ENCODE measurements at places on chromosomes 6 and 20.

- no peak for DNase-seq
Observed at GRCh38 chr6:145814035-145814500, 527 bp downstream of the FBXO30 start.

GRCh38 chr6:122838060-122838780 lies 49.2 kb downstream of the SMPDL3A start:
- DNase-seq: no peak

- no peak for DNase-seq
Observed at GRCh38 chr6:40210628-40211056, 276.4 kb upstream of the MOCS1 start.

GRCh38 chr6:75608956-75609533 lies 7.4 kb downstream of the SENP6 start:
- no peak for DNase-seq

DNA sequence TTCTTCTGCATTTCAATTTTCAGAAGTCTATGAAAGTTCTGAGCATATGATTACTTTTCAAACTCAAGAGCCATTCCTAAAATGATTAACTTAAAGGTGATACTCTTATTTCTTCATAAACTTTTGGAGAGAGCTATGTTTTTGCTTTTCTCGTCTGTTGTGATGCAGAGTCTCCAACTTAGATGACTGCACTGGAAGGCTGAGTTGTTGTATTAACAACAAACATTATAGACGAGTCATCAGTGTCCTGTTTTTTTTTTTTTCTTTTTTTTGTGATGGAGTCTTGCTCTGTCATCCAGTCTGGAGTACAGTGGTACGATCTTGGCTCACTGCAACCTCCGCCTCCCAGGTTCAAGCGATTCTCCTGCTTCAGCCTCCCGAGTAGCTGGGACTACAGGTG lies 101.9 kb downstream of the CD109 start:
- DNase-seq: no peak

DNA sequence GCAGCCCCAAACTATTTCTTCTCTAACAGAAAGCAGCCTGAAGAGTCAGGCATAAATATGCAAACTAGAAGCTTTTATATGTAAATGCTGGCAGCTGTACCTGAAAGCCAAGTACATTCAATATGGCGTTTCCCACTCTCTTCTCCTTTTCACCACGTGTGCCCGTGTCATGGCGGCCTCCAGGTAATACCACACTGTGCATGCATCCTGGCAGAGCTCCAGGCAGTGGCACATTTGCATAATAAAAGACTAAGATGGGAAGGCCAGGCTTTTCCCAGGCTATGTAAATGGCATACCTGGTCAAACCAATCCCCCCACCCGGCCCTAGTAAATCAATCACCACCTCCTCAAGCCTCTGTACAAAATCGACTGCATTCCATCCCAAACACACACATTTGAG lies 120.6 kb downstream of the MMUT start:
- DNase-seq: no peak
